ENCODE measurements at places on chromosomes 7 and 10. TPM values are rescaled to one million over a fixed set of nuclear protein-coding genes. Genes with fewer than 3 reads are reported as not detected.

Gene IFIT5
- 7.2 TPM for total RNA-seq

Gene CLCN1
- not detected for total RNA-seq

Gene SPDYE3
- total RNA-seq = not detected

Gene EPHA1
- 1.3 TPM for total RNA-seq

Gene TBL2
- 23.6 TPM for total RNA-seq

Gene GET4
- total RNA-seq = 19.3 TPM

Gene TAS2R41
- not detected for total RNA-seq

Gene ABCB4
- not detected for total RNA-seq

Gene RHBDD2
- 24.0 TPM for total RNA-seq

Gene RBP3
- total RNA-seq = not detected

Measured in activated naive CD4-positive, alpha-beta T cell treated with anti-CD3 and anti-CD28 coated beads for 36 hours (primary cell).